Left renal pelvis (tissue), 4 donors: ENCODE measurements at places on chromosomes 5 and 9. TPM values are rescaled to one million over a fixed set of nuclear protein-coding genes. Genes with fewer than 3 reads are reported as not detected.

- no peak for DNase-seq
These were observed 1655.4 kb upstream of the NUDT12 start for GRCh38 chr5:105218018-105218417.

DNA sequence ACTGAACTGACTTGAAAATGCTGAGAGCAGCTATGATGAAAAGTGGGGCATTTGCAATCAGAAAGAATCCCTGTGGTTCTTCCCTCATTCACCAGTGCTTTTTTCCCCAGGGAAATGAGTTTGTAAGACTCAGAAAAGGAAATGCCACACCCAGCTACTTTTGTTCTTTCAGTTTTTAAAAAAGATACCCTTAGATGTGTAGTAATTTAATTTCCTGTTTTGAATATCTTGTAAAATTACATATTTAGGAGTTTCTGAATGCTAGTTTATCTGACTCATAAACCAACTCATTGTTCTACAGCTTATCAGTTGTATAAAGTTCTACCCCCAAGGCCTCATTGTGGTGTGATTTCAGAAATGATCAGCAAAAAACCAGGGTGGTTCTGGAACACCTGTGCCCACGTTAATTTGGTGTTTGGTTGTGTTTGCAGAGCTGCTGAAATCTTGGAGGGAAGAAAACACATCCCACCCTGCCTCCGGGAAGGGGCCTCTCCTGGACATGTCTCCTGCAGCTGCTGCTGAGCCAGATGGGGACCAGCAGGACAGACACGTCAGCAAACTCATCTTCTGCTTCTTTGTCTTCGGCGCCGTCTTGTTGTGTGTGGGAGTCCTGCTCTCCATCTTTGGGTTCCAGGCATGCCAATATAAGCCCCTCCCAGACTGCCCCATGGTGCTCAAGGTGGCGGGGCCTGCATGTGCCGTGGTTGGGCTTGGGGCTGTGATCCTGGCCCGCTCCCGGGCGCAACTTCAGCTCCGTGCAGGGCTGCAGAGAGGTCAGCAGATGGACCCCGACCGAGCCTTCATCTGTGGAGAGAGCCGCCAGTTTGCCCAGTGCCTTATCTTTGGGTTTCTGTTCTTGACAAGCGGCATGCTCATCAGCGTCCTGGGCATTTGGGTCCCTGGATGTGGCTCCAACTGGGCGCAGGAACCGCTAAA lies 2.8 kb downstream of the TMEM171 start:
- DNase-seq, result no peak

- DNase-seq, result no peak
These were observed 92.2 kb downstream of the ADAMTSL1 start for GRCh38 chr9:18566121-18566520.

DNA sequence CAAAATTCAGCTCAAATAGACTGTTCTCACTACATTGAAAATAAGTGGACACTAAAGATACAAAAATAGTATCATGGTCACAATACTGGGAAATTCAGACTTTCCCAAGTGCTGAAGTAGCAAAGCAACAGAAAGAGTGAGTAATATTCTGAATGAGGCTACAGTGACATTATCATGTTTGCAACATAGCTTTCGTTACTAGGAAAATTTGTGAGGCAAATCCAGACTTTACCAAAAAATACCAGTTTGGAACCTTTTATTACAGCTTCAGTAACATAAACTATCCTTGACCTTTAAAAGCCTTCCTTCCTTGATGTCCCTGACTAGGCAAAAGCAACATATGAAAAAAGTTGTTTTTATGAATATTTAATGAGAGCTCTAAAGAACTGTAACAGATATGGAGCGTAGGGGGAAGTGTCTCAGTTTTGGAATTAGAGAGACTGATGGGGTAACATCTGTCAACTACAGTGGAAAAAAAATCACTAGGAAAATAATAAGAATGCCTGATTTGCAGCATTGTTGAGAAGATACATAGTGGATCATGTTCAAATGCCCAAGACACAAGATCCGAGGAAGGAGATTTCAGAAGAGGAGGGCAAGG lies 312.9 kb downstream of the ADGRV1 start:
- no peak for DNase-seq

The OTP gene
- not detected for polyA plus RNA-seq

GRCh38 chr9:123339666-123340510 lies 16.1 kb upstream of the CRB2 start:
- DNase-seq, result no peak

The SPOCK1 gene
- polyA plus RNA-seq, result 39.6 TPM

DNA sequence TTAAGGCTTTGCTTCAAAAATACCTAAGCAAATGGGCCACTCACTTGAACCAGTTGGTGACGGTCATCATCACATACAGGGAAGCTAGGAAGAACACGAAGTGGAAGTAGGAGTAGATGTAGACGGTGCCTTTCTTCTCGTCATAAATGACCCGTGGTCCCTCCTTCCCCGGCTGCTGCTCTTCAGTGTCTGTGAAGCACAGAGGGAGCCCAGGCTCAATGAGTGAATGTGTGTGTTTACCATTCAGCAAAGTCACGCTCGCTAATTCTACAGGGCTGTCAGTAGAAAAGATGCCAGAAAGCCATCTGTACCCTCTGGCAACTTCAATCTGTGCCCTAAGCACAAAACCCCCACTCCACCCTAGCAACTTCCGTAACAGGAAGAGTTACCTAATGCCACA lies 109.8 kb downstream of the SERINC5 start:
- DNase-seq, result no peak

GRCh38 chr9:19875291-19875920 lies 86.6 kb upstream of the SLC24A2 start:
- no peak for DNase-seq

The SYNPO gene
- 106 TPM for polyA plus RNA-seq

DNA sequence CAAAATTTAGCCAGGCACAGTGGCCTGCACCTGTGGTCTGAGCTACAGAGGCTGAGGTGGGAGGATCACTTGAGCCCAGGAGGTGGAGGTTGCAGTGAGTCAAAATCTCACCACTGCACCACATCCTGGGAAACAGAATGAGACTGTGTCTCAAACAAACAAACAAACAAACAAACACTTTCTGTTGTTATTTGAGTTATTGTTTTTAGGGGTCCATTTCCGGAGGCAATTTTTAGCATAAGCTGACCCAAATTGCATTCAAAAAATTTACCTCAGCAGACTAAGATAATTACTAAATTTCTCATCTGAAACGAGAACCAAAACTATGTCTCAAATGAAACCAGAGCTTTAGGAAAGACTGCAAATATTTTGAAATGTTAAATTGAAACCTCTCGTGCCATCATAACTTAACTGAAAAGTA lies 1485.1 kb downstream of the EFNA5 start:
- no peak for DNase-seq

The LTC4S gene
- polyA plus RNA-seq, result 2.2 TPM
